ENCODE measurements at places on chromosomes 1 and 21.
A peak's percentile ranks its signal among the peaks of the same experiment; 100 is the strongest.

DNA sequence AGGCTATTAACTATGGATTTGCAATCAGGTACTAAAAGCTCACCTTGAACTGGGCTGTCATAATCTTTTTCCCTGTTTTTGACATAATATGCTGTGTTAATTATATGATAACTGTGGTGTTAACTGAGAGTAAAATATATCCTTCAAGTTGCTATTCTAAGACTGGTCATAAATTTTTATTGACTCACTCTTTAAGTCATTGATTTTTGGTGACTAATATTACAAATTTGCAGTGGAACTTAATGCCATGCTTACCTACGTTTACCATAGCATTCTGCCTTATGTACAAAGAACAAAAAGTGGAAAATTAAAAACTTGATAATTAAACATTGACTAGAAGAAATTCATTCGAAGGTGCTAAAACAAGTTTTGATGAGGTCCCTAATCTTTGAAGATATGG is 872.4 kb downstream of the BRINP3 start:
- DNase-seq, result no peak

GRCh38 chr1:23664837-23665795 is 26.5 kb upstream of the RPL11 start:
- no peak for DNase-seq

GRCh38 chr21:33035147-33035546 is 9.4 kb downstream of the OLIG2 start:
- no peak for DNase-seq

- DNase-seq, result no peak
Measured at GRCh38 chr1:222539951-222540597, 7.8 kb downstream of the HHIPL2 start.

GRCh38 chr21:40853956-40854688 is 7.2 kb upstream of the DSCAM start:
- no peak for DNase-seq

DNA sequence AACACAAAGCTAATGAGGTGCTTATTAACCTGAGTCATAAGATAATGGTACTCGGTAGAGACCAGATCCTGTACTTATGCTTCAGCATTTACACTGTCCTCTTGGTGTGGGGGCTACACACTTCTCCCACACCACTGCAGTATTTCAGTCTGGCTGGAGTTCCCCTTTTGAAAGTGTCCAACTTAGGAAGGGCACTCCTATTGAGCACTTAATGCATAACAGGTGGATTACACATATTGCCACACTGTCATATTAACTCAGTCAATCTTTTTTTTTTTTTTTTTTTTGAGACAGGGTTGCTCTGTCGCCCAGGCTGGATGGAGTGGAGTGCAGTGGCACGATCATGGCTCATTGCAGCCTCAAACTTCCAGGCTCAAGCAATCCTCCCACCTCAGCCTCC is 1.5 kb downstream of the GPATCH4 start:
- no peak for DNase-seq

DNA sequence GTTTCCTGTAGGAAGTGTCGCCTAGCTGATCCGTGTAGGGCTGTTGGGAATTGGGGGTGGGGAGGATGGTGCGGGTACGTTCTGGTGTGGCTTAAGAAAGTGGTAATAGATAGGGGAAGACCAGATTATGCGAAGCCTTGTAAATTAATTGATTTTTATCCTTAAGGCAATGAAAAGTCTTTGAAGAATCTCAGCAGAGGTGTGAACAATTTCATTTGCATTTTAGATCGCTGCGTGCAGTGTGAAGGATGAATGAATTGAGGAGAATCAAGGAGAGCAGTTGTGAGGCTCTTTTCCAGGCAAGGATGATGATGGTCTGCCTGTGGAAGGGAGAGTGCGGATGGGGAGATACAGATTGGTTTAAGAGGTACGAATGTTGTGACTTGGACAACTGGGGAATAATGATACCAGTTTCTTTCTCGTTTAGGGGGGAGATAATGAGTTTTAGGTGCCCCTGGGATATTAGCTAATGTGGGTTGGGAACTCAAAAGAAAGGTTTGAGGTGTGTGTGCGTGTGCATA is 813 bp upstream of the DEDD start:
- no peak for DNase-seq

GRCh38 chr1:227174164-227174563 is 144.1 kb downstream of the CDC42BPA start:
- DNase-seq, result peak; percentile 35

DNA sequence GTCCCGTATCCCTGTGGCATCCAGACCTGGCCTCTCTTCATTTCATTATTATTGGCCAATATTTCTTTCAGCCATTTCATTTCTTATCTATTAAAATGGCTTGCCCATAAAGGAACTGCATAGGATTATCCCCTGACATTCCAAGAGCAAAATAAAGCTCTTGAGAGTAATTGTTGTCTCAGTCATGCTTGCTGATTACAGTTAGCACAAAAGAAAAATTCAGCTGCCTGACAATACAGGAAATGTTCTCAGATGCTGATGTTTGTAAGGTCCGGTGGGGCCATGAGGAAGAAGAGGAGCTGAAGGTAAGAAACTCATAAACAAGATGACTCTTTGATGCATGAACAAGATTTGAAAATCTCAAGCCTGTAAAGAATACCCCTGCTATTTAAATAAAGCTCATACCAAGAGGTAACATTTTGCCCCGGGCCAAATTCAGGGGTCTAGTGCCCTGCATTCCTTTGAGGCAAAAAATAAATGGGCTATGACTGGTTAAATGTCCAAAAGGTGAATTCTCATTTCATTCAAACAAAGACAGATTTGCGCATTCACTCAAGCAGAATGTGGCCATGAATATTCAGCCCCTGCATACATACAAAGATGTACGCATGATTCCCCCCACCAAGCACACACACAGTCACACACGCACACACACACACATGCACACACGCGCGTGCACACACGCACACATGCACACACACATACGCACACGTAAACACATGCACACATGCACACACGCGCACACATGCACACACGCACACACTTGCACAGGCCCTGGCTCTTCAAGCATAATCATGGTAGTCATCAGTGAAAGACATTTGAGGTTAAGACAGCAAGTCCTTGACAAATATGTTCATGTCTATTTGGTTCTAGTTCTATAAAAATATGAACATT is 44.8 kb downstream of the KCNJ15 start:
- no peak for DNase-seq

GRCh38 chr1:243739335-243740003 is 110.6 kb downstream of the AKT3 start:
- DNase-seq, result no peak

- DNase-seq, result no peak
Measured at GRCh38 chr1:92136341-92136740, 56.2 kb downstream of the BTBD8 start.

- peak; percentile 51 for DNase-seq
Measured at GRCh38 chr1:221263831-221264767, 384.9 kb downstream of the HLX start.

- DNase-seq, result no peak
Measured at GRCh38 chr21:39003982-39004633, 179.1 kb downstream of the PSMG1 start.

DNA sequence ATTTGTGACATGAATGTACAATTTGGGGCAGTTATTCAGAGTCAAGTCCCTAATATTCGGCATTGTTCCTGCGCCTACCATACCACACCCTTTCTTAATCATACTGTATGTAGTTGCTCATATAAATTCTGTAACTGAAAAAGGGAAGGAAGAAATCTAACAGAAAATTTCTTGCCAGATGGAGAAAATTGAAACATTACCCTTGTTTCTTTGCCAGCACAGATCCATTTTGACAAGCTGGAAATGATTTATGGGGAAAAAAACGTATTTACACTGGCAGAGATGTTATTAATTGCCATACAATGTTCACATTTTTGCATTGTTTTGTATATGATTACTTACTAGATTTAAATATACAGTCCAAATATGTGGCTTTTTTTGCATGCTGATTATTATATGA is 363.8 kb upstream of the PKN2 start:
- DNase-seq, result no peak
